Stimulated activated CD4-positive, alpha-beta T cell treated with anti-CD3 and anti-CD28 coated beads, Interleukin-12 subunit alpha, Interleukin-12 subunit beta, amount 100 ng/mL, for 48 hours (primary cell): ENCODE measurements at places on chromosomes 6 and 20.
A peak's percentile ranks its signal among the peaks of the same experiment; 100 is the strongest.

- DNase-seq: no peak
These were observed 23.0 kb upstream of the FAM8A1 start for GRCh38 chr6:17577059-17577458.

DNA sequence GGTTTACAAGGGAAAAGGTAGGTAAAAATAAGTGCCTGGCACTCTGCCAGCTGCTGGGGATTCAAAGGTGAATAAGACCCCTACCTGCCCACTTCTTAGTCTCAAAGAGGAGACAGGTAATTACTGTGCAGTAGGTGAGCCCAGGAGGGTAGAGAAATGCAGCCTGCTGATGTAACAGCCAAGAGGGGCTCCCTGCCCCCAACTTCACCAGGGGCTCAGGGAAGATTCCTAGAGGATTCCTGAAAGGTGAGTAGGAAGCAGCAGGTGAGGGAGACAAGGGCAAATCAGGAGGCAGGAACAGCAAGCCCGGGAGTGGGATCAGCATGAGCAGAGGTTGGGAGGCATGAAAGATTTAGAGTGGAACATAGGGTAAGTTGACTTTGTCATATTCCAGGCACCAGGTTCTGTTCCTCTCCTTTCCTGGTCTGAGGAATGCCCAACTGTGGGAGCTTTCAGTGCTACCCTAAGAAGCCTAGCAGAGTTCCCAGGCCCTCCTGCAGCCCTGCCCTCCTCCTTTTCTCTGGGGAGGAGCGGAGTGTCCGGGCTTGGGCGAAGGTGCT is 258.1 kb downstream of the LRFN2 start:
- DNase-seq: no peak

DNA sequence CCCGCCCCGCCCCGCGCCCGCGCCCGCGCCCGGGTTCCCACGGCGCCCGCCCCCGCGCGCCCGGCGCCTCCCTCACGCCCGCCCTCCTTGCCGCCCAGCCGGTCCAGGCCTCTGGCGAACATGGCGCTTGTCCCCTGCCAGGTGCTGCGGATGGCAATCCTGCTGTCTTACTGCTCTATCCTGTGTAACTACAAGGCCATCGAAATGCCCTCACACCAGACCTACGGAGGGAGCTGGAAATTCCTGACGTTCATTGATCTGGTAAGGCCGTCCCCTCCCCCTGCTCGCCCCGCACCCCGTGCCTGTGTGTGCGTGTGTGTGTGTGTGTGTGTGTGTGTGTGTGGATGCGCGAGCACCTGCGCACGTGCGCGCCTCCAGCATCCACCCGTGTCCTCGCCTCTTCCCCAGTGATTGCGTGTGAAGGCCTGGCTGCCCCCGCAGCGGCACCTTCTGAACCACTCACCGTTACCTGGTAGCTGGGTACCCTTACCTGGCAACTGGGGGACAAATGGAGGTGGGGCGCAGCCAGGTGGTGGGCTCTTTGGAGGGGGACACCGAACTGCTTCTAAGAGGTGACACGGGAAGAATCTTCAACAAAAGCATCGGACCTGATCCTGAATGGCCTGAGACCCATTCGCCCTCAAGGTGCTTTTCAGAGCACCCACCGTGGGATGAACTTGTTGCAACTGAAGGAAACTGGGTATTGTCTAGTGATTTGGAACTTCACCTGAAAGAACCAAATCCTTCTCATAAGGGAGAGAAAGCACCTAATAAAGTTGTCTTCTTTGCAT is at the start of gene AIG1:
AIG1 (plus strand) TSS at position 84 of the 791 bp plus-strand sequence; CDS start at position 121, 37 bp downstream.
- peak; percentile 41 for DNase-seq

GRCh38 chr6:113732384-113732966 is 124.7 kb upstream of the MARCKS start:
- no peak for DNase-seq

DNA sequence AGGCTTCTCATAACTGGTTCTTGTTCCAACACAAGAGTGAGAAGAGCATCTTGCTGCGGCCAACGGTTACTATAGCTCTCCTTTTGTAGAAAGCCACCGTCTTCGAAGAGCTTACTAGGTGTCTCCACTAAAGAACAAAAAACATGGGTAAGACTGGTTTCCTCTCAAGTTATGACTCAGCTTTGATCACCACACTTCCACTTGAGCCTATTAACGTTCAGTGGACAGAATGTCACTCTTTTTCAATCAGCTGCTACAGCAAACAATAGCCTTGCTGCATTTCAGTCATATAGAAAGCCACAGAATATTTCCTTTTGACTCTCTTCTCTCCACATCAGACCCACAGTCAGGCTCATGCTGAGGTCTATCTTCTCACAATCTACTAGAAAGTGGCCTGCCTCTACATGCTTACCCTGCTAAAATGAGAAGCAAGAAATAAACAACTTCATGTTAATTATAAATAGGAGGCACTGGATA is 243.5 kb upstream of the PREP start:
- peak; percentile 21 for DNase-seq

DNA sequence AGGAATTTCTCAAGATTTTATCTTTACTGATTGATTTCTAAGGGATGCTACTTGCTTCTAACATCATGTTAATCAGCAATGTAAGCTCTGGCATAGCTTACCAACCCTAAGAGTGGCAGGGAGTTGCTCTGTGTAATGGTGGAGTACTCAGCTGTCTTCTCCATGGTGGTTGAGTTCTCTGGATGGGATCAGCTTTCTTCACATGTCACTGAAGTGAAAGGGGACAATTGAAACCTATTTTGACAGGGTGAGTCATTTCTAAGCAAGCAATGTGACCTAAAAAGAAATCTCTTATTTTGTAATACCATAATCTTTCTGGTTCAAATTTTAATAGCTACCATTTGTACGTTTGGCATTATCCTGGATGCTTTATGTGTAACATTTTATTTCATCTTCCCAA is 430.4 kb downstream of the GJA1 start:
- no peak for DNase-seq

DNA sequence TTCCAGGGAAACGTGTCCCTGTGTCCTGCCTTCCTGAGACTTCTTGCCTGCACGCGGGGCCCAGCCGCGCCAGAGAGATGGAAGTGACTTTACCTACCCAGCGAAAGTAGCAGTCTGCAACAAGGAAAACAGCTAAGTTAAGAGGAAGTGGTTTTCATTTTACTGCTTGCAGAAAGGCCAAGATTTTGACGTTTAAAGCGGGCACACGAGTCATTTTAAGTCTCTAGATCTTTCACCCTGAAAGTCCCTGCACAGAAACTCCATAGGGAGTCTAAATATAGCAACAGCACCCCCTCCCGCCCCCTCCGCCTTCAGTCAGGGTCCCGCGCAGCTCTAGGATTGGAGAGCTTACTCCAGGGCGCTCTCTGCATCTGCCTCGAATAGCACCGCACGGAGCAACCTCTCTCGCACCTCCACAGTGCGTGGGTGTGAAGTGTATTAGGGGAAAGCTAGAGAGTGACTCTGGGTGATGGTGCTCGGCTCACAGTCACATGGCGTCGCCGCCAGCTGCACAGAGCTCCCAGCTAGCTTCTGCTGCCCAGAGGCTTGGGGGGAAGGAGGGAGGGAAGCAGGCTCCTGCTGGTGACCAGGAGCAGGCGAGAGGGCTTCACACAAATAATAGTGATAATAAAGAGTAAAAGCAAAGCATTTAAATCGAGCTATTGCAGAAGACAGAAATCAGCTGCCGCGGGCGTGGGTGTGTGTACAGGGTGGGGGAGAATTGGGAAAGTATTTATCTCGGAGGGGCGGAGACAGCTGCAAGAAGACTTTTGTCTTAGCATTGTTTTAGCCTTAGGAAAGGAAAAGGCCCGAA is 1.8 kb upstream of the KCNQ5 start:
- peak; percentile 80 for DNase-seq

GRCh38 chr20:7003598-7003997 is 236.1 kb downstream of the BMP2 start:
- DNase-seq: no peak

DNA sequence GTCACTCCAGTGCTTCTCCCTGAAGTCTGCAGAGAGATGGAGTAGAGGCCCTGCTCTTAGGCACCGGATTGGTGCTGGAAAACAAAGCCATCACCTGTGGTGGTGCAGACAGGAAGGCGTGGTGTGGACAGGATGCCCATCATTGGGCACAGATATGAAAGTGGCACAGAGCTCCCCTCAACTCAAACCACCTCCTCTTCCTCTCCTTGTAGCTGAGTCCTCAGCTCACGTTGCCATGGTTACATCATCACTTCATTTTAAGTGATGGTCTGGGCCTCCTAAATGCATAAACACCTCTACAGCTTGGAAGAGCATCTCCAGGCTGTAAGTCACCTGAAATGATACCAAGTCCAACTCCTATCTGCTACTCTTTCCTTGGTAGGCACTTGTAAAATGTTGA is 8.0 kb upstream of the RTF2 start:
- DNase-seq: no peak

GRCh38 chr6:44590471-44590870 is 203.0 kb downstream of the CDC5L start:
- DNase-seq: no peak
